ENCODE measurements at places on chromosomes 11 and 22.

DNA sequence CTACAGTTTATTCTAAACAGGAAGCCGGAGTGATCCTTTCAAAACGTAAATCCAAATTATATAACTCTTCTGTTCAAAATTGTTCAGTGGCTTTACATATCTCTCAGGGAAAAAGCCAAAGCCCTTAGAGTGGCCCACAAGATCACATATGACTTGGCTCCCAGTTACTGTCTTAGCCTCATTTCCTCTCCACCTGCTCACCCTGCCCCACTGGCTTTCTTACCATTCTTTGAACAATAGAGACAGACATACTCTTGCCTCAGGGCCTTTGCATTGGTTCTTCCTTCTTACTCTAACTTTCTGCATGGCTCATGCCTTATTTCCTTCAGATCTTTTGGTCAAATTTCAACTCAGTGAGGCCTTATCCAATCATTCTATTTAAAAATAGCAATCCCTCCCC is 52.1 kb downstream of the STIM1 start:
- no peak for DNase-seq

DNA sequence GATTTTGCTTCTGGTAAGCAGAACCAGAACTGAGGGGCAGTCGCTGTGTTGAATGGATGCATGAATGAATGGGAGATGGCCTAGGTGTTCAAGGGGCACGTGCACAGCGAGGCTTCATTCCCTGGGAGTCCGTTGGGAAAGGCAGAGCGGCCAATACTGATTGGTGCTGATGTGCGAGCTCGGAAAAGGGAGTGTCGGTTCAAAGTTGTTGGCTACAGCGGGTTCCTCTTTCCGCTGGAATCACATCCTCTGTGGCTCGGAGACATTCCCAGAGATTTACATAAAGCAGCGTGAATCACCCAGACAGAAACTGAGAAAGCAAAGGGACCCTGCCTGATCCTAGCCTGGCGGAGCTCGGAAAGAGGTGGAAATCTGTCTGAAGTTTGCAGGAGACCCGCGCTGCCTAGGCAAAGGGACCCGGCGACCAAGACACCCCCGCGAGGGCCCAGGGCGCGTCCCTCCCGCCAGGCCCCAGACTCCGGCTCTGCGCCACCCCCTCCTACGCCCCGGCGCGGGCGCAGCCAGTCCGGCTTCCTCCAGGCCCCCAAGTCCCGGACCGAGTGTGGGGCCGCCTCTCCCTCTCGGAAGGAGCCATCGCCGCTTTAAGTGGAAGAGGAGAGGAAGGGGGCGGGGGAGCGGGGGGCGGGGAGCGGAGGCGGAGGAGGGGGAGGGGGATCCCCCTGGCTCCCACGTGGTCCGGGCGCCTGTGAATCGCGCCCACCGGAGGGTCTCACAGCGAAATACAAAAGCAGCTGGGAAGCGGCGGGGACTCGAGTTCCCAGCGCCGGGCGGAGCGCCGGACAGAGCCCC is at the start of gene FJX1:
Gene FJX1 (plus strand): TSS at position 774 of the 810 bp plus-strand sequence. CDS start 177 bp downstream, outside the sequence.
- peak; percentile 95 for DNase-seq

- no peak for DNase-seq
Observed at GRCh38 chr11:105861225-105861624, 160.8 kb downstream of the MSANTD4 start.

GRCh38 chr11:113546757-113547507 is 71.7 kb upstream of the DRD2 start:
- DNase-seq: peak; percentile 68

DNA sequence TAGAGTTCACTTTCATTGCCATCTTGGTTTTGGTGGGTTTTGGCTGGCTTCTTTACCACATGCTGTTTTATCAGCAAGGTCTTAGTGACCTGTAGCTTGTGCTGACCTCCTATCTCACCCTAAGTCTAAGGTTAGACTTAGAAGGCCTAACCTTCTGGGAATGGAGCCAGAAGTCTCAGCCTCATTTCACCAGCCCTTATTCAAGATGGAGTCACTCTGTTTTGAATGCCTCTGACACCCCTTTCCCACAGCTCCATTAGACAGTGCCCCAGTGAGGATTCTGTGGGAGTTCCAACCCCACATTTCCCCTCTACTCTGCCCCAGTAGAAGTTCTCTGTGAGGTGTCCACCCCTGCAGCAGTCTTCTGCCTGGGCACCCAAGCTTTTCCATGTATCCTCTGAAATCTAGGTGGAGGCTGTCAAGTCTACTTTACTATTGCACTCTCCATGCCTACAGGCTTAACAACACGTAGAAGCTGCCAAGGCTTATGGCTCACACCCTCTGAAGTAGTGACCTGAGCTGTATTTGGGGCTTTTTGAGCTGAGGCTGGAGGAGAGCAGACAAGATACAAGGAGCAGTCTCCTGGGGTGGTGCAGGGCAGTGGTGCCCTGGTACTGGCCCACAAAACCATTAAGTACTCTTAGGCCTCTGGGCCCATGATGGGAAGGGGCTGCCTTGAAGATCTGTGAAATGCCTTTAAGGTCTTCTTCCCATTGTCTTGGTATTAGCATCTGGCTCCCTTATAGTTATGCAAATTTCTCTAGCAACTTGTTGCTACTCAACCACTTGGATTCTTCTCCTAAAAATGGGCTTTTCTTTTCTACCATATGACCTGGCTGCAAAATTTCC is 65.9 kb upstream of the SC5D start:
- DNase-seq: no peak

GRCh38 chr11:44561964-44562734 is 3.3 kb upstream of the CD82 start:
- DNase-seq: no peak

DNA sequence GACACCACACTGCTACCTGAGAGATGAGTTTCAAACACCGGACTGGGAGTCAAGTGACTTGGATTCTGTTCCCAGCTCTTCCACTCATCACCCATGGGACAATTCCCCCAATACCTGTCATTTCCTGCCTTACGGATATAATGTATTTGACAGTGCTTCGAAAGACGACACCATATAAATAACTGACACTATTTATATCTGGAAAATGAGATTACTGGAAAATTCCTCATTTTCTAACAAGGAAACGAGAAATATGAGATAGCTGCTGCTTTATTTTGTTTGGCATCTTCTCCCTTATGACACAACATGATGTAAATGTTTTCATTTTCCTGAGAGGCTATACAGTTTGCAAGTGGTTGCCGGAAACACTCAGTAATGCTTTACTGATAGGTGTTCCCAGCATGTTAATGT is 8.6 kb downstream of the HSCB start:
- DNase-seq: peak; percentile 89

GRCh38 chr11:91023731-91024130 is 800.9 kb upstream of the CHORDC1 start:
- no peak for DNase-seq

- DNase-seq: peak; percentile 10
Observed at GRCh38 chr22:44575381-44576268, 77.6 kb upstream of the RTL6 start.

GRCh38 chr11:66659763-66660162 is 17.9 kb downstream of the RBM4B start:
- DNase-seq: no peak

DNA sequence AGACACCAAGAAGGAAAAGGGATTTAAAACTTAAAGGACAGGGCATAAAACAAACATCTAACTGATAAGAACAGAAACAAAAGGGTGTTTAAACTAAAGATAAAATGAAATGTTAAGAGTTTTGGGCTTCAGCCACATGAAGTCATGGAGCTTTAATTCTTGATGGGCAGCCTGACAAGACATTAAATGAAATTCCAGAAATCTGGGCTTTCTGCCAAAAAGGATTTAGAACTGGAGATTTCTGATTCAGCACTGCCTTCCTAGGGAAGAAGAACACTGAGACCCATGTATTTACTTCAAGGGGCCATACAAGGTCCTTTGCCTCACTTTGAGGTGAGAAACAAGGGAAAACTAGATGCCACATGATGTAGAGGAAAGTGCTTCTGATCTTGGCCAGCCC is 355.9 kb upstream of the RAG2 start:
- peak; percentile 1 for DNase-seq
